HS-5 (cell line): ENCODE measurements at places on chromosomes 5 and 9.

- DNase-seq: no peak
Observed at GRCh38 chr5:113808956-113809355, 295.5 kb downstream of the YTHDC2 start.

DNA sequence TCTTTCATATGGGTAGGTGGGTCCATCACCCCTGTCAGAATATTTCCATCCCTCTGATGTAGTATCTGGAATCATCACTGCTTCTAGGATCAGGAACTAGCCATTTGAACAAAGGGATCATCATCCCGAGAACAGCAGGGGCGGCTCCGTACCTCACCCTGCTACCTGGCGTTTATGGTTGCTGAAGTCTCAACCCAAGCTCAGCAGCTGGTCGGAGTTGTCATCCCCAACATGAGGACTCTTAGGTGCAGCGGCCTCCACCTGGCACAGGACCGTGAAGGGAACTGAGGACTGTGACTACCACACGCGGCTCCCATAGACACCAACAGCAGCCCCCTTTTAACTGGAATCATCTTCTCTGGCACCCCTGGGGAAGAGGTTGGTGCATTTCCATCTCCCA is 35.1 kb downstream of the ROR2 start:
- no peak for DNase-seq

GRCh38 chr9:128091144-128091543 is 23.1 kb downstream of the SLC25A25 start:
- no peak for DNase-seq

GRCh38 chr5:36619012-36619635 is 12.7 kb downstream of the SLC1A3 start:
- no peak for DNase-seq

DNA sequence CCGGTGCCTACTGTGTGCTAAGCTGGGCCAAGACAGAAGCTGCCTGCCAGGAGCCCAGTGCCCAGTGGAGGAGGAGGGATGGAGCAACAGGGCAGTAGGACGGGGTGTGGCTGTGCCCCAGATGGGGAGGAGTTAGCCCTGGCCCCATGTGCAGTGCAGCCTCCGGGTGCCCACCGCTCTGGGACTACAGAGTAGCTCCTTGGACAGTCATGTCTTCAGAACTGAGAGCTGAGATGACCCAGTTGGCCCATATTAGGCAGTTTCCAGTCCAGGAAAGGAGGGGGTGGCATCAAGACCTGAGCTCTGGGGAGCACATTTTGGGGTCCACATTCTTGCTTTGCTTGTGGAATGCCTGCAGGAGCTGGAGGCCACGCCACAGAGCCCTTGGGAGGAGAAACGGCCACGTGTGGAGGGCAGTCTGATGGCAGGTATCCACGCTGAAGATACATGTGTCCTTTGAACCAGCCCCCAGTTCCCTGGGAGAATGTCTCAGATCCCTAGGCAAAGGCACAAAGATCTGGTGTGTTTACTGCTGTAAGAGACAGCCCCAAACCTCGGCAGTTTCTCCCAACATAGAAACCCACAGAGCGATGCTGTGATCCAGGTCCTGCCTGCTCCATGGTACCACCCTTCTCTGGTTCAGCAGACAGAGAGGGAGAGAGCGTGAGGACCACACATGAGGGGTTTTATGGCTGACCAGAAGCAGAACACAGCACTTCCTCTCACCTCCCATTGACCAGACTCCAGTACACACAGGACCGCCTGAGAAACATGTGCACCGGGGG is 46.8 kb upstream of the FCN1 start:
- DNase-seq: no peak
